ENCODE measurements at places on chromosomes 4 and X. TPM values are rescaled to one million over a fixed set of nuclear protein-coding genes. Genes with fewer than 3 reads are reported as not detected.

DNA sequence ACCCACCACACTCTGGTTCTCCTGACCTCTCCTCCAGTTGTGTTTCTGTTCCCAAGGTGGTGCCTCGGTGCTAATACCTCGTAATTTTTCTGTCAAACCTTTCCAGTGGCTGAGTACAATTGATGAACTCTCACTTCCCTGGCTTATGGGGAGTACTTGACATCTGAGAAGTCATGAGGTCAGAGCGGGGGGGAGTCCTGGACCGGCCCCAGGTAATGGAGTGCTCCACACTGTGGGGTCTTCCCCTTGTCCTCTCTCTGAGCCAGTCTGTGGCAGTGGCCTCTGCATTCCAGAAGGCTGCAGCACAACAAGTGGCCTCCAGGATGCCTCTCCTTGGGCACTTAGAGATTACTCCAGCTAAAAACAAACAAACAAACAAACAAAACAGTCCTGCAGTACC, 122.5 kb upstream of the TRIM2 start:
- H3K27me3 ChIP-seq: no peaks in the 10 kb centered on the region
- H3K36me3 ChIP-seq: no peaks in the 10 kb centered on the region
- peaks cover 16% of the 10 kb centered on the region for H3K4me1 ChIP-seq
- H3K4me3 ChIP-seq: no peak overlapping the region

Gene CENPI
- 15.3 TPM for total RNA-seq

DNA sequence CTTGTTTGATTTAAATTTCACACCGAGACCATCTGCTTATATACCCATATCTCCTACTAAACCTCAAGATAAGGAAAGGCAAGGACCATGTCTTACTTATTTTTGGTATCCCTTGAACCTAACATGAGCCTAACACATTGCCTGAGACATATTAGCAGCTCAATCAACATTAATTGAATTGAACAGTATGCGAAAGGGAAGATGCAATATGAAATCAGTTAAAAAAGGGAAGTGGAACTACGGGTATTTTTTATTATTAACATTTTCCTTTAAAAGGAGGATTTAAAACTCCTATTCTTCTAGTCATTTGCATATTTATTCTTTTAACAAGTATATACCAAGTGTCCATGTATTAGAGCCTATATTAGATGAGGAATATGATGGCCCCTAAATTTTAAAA, 197.0 kb downstream of the CAMK2D start:
- H3K4me1 ChIP-seq: peaks cover 22% of the 10 kb centered on the region
- no peaks in the 10 kb centered on the region for H3K36me3 ChIP-seq
- no peak overlapping the region for H3K27ac ChIP-seq
- no peak for DNase-seq
- no peak overlapping the region for H3K4me3 ChIP-seq

Gene SAT1
- 821 TPM for total RNA-seq

GRCh38 chr4:88866862-88867550, 169.4 kb upstream of the NAP1L5 start:
- no peaks in the 10 kb centered on the region for H3K27me3 ChIP-seq
- H3K4me3 ChIP-seq: no peak overlapping the region
- H3K36me3 ChIP-seq: no peaks in the 10 kb centered on the region
- no peaks in the 10 kb centered on the region for H3K4me1 ChIP-seq

Gene INTU
- 12.0 TPM for total RNA-seq

DNA sequence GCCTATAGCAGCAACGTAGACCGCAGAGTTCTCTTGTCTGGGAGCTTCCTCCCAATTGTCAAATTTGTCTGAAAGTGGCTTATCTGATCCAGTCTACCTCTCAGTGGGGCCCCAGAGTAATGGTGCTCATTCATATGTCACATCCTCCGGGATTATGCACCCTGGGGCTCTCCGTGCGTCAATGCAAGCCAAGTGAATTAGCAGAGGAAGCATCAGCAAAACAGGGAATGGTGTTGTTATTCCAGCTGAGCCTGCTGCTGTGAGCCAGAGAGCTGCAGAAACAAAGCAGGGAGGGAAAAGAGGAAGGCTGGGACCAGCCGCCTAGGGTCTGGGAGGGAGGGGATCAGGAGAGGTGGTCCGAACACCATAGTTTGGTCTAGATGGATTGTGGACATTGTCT, 95.2 kb downstream of the CLNK start:
- H3K27ac ChIP-seq: no peak overlapping the region
- no peaks in the 10 kb centered on the region for H3K4me1 ChIP-seq
- H3K4me3 ChIP-seq: no peak overlapping the region
- DNase-seq: no peak
- no peaks in the 10 kb centered on the region for H3K27me3 ChIP-seq
- no peaks in the 10 kb centered on the region for H3K36me3 ChIP-seq

DNA sequence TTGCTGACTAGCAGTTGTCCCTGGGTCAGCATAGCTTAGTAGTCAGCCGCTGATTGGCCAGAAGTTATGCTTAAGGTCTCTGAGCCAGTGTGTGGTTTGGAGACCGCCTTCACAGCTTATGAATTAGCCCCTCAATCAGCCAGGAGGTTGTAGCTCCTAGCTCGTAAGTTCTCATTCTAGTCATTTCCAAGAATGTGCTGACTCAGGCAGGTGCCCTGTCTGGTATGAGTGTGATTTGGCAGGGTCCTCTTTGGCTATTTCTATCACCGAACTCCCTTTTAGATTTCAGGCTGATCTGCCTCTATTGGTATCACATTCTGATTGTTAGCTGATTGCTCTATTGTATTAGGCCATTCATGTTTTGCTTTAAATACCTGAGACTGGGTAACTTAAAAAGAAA, 33.1 kb downstream of the NUDT11 start:
- DNase-seq: no peak
- H3K4me3 ChIP-seq: no peak overlapping the region
- no peaks in the 10 kb centered on the region for H3K36me3 ChIP-seq
- H3K27me3 ChIP-seq: peaks cover 3% of the 10 kb centered on the region
- no peaks in the 10 kb centered on the region for H3K4me1 ChIP-seq
- H3K27ac ChIP-seq: no peak overlapping the region

DNA sequence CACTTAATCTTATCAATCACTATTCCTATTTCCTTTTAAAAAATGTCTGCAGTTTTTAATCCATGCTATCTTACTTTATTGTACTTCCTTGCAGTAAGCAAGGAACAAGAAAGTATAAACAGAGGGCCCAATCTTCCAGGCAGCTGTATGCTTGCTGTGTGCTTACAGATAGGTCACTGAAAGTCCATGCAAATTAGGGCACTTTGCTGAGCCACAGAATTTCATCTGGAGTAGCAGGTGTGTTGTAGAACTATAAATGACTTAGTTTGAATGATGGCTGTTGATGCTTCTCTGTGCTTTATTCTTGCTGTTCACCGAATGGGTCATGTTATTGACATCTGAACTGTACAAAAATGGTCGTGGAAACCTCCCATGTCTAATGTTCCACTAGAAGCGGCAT, 154.6 kb downstream of the ATOH1 start:
- H3K36me3 ChIP-seq: no peaks in the 10 kb centered on the region
- H3K4me3 ChIP-seq: no peak overlapping the region
- DNase-seq: no peak
- no peaks in the 10 kb centered on the region for H3K27me3 ChIP-seq

DNA sequence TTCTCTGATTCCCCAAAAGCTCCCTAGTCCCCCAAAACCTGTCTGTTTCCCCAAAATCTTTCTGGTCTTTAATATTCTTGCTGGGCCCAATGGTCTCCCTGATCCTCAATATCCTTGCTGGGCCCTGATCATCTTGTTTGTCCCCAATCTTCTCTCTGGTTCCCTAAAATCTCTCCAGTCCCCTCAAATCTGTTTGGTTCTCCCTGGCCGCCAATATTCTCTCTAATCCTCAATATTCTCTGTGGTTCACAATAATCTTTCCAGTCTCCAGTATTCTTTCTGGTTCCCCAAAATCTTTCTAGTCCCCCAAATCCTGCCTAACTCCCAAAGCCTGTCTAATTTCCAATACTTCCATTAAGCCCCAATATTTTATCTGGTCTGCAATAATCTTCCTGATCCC, 18.5 kb downstream of the P2RY8 start:
- no peak overlapping the region for H3K4me3 ChIP-seq
- no peaks in the 10 kb centered on the region for H3K4me1 ChIP-seq
- H3K27ac ChIP-seq: no peak overlapping the region
- 0 out of 2 replicates have a peak, but pooled peaks cover 5% of the 10 kb centered on the region for H3K27me3 ChIP-seq

GRCh38 chrX:74179071-74179470, 124.9 kb upstream of the ZCCHC13 start:
- no peak overlapping the region for H3K27ac ChIP-seq
- no peaks in the 10 kb centered on the region for H3K36me3 ChIP-seq
- DNase-seq: no peak
- H3K4me3 ChIP-seq: no peak overlapping the region

Gene FAM47A
- not detected for total RNA-seq

- H3K4me1 ChIP-seq: peaks cover 36% of the 10 kb centered on the region
- H3K36me3 ChIP-seq: peaks cover 5% of the 10 kb centered on the region
- no peak for DNase-seq
Measured at GRCh38 chrX:45852884-45853283, 652.2 kb upstream of the DIPK2B start.

Gene PAGE2B
- total RNA-seq: not detected
